ENCODE measurements at places on chromosomes 13 and 19.

GRCh38 chr19:12838886-12839756, 806 bp downstream of the MAST1 start:
- no peak for DNase-seq

- no peak for DNase-seq
Measured at GRCh38 chr13:107480130-107480529, 735.2 kb downstream of the LIG4 start.

DNA sequence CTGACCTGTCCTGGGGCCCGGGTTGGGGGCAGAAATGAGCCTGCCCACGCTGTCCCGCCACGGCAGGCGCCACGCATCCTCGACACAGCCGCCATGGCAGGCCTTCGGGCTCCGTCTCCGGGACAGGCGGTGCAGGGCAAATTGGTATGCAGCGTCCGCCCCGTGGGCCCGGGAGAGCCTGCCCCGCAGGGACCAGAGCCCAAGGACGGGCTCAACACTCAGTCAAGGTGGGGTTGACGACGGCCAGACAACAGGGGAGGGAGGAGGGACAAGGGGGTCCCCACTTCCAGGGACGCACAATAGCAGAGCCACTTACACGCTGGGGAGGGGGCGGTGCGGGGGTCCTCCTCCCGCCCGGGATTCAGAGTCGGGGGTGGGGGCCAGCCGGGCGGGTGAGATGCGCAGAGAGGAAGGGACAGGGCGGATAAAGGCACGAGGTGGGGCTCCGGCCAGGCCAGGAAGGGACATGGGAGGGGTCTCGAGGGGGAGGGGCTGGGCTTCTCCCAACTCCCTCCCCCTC, 1.2 kb downstream of the CTXN1 start:
- DNase-seq = no peak

GRCh38 chr19:16113727-16114126, 2.0 kb downstream of the RAB8A start:
- no peak for DNase-seq

DNA sequence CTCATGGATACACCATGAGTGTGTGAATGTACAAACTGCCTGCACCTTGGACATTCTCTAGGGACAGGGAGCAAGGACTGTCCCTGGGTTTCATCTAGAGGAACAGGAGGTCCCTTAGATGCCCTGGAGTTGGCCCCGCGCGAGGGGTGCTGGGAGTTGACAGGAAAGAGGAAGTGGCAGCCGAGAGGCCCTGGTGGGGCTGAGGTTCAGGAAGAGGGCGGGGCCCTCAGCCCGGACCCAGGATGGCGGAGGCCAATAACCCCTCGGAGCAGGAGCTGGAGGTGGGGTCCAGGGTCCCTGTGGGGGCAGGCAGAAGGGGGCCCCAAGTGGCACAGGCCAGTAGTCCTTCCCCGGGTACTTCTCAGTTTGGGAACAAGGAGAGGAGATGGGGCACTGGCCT, 6.9 kb downstream of the PKN1 start:
- peak; percentile 86 for DNase-seq

GRCh38 chr19:35759697-35760096, 1.7 kb downstream of the PROSER3 start:
- no peak for DNase-seq

GRCh38 chr13:25167382-25168174, 4.5 kb downstream of the AMER2 start:
- DNase-seq = no peak

DNA sequence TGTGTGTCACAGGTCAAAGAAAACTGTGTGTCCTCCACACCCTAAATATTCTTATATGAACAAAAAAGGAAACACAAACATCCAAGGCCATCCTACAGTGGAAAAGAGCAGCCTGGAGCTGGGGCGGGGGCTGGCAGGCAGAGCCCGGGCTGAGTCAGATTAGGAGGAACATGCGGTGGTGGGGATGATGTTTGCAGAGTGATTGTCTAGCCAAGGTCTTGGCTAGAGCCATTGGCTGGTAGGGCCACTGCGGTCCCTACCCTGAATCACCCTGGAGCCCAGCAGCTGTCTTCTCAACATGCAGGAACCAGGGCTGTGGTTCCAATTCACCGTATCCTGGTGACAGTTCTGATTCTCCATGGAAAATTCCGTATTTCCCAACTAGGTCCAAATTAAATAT, 439.5 kb downstream of the FGF9 start:
- DNase-seq = no peak

GRCh38 chr13:48210178-48210577, 22.8 kb upstream of the ITM2B start:
- no peak for DNase-seq

- DNase-seq = no peak
Measured at GRCh38 chr13:44768239-44768638, 192.1 kb upstream of the TSC22D1 start.

- DNase-seq = no peak
Measured at GRCh38 chr19:29292153-29292552, 79.2 kb upstream of the UQCRFS1 start.

DNA sequence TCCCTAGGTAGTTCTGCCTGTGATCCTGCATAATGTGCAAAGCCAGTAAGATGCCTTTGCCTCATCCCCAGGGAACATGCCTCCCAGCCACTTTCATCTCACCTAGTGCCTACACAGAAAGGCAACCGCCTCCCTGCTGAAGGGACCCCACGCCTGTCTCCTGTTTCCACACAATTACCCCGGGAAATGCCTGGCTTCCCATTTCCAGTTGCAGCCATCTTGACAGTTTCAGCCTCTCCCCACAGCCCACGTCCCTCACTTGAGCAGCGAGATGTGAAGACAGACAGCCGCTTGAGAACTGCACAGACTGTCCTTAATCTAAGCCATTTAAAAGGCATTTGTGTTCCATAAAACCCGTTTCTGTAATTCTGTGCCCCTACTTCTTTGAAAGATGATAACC, 4.7 kb upstream of the UQCRFS1 start:
- DNase-seq = no peak

GRCh38 chr13:100208626-100209025, 119.7 kb downstream of the PCCA start:
- no peak for DNase-seq

GRCh38 chr19:1116726-1117581, 13.2 kb downstream of the GPX4 start:
- DNase-seq = no peak

- no peak for DNase-seq
Measured at GRCh38 chr13:111317571-111318345, 2.7 kb upstream of the TEX29 start.

DNA sequence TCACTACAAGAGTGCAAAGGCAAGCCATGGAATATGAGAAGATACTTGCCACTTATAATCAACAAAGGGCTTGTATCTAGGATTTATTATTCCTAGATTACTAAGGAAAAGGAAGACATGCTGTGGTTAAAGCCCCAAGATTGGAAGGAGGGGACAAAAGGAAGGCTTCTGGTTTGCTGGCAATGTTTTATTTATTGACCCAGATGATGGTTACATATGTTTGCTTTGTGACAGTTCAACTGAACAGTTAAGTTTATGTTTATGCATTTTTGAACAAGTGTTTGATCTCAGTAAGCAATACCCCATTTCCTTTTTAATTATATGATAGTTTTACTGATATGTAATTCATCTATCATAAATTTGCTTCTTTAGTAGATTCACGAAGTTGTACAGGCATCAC, 40.3 kb downstream of the CDADC1 start:
- DNase-seq = no peak

DNA sequence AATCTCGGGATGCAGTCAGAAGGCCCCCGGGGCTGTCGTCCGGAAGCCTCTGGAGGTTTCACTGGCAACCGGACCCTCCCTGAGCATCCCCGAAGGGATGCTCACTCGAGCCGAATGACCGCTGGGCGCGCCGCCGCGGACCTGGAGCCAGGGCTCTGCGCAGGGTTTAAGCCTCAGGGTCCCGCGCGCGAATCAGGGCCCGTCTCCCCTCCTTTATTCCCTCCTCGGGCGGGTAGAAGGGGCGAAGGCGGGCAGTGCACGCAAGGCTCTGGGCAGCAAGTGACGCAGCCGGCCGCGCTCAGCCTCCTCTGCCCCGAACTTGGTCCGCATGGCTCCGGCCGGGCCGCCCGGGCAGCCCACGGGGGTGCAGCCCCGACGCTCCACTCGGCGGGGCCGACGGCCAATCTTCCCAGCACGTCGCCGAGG, 572 bp downstream of the SHISA2 start:
- peak; percentile 50 for DNase-seq

GRCh38 chr19:48094129-48094854, 16.3 kb downstream of the PLA2G4C start:
- DNase-seq = no peak

DNA sequence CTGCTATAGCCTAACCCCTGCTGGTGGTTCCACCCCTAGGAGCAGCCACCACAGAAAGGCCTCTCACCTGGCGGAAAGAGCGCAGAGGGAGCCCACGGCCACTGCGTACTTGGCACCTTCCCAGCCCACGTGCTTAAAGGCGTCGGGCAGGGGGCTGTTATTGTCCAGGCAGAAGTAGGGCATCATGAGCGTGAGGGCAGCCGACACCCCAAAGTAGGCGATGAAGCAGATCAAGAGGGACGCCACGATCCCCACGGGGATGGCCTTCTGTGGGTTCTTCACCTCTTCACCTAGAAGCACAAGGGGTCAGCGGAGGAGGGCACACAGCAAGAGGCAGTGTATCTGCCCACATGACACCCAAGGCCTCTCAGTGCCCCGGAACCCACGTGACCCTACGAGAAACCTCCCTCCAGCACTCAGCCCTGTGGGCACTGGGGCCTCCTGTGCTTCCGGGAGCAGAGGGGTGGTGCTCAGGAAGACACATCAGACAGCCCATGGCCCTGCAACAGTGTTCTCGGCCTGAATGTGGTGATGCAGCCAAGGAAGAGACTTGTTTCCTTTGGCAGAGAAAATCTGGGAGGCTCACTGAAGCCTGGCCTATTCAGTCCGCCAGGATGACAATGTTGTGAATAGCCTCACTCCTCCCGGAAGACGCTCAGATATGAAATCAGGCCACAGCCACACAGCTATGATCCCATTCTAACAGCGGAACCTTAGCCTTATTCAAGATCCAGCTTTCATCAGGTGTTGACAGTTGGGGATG, 72.1 kb downstream of the SLC7A1 start:
- no peak for DNase-seq

DNA sequence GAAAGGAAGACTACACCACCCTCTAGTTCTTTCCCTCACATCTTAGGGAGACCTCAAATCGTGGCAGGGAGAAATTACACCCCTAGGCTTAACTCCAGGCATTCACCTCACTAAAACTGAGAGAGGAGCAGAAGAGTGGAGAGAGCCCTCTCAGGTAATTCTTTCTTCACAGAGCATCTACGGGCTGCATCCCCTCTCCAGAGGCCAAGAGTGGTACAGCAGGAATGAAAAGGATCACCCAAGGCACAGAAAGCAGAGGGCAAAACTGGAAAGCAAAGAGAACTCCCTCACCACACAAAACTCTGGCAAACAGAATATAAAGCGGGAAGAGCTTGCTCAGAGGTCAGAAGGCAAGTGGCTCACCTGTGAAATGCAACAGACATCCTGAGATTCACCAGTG, 661.2 kb downstream of the TBC1D4 start:
- DNase-seq = no peak

DNA sequence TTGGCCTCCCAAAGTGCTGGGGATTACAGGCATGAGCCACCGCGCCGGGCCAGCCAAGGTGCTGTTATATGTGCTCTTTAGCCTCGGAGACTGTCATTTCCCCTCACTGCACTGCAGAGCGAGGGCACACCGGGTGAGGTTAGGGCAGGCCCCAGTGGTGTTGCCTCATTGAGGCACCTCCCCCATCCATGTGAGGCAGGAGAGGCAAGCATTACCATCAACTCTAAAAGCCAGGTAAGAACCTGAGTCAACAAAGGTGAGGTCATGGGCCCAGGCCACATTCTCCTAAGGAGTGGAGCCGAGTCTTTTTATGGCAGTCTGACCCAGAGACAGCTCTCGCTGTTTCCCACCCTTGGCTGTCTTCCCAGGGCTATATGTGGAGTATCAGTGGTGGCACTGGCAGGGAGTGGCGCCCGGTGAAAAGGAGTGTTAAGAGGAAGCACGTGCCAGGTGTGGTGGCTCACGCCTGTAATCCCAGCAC, 10.9 kb downstream of the B3GNT8 start:
- no peak for DNase-seq

- no peak for DNase-seq
Measured at GRCh38 chr13:21796066-21796465, 125.2 kb downstream of the FGF9 start.

- DNase-seq = peak; percentile 26
Measured at GRCh38 chr13:114115191-114115671, 17.2 kb downstream of the RASA3 start.

DNA sequence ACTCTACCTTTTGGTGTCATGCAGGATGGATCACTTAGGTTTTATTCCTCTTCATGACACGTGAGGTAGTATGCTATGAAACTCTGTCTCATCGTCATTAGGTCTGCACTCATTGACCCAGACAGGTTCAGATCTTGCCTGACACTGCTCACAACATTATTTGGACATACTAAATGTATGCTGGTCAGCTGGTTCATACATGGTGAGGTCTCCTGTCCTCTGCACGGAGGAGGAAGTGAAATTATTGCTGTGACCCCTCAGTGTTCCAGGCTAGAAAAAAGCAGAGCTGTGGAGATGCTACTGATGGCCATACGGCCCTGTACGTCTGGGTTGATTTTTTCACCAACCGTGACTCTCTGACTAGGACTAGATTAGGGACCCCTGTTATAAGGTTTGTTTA, 35.8 kb downstream of the LATS2 start:
- no peak for DNase-seq

GRCh38 chr19:36182612-36183244, 30.5 kb upstream of the COX7A1 start:
- no peak for DNase-seq

DNA sequence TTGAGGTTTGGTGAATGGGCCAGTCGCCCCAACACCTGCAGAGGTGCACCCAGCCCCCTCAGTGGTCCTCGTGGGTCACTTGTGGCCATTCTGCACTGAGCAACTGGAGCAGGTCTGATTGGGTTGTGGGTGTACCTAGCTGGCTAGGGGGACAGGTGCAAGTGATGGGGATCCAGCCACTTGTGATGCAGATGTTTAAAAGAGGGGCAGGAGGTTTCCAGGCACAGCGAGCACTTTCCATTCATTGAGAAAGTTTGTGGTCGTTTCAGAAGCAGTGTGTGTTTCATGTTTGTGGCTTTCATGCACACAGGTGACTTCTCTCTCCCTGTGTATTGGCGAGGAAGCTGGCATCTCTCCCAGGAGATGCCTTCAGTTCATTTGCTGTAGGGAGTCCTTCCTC, 34.7 kb downstream of the TSSK6 start:
- DNase-seq = no peak

DNA sequence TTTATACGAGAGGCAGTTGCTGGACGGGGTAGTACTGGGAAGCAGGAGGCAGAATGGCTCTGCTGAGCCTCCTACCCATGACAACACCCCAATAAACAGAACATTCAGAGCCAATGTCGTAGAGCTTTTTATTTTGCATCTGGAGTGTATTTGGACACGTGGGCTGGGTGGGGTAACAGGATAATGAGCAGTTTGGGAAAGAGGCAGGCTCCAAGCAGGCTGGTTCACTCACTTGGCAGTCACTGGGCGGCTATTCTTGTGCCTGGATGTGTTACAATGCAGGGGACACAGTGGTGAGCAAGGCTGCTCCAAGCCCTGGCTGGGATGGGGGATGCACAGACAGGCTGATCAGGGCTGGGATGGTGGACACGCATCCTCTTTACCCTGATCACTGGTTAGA, 9.5 kb downstream of the ACTMAP start:
- no peak for DNase-seq

All from activated naive CD8-positive, alpha-beta T cell treated with anti-CD3 and anti-CD28 coated beads, Interleukin-2, amount 10 ng/mL, durations not matched to agents 7 days and 5 days (primary cell).